ENCODE measurements at places on chromosomes 1 and 21. TPM values are rescaled to one million over a fixed set of nuclear protein-coding genes. Genes with fewer than 3 reads are reported as not detected.

DNA sequence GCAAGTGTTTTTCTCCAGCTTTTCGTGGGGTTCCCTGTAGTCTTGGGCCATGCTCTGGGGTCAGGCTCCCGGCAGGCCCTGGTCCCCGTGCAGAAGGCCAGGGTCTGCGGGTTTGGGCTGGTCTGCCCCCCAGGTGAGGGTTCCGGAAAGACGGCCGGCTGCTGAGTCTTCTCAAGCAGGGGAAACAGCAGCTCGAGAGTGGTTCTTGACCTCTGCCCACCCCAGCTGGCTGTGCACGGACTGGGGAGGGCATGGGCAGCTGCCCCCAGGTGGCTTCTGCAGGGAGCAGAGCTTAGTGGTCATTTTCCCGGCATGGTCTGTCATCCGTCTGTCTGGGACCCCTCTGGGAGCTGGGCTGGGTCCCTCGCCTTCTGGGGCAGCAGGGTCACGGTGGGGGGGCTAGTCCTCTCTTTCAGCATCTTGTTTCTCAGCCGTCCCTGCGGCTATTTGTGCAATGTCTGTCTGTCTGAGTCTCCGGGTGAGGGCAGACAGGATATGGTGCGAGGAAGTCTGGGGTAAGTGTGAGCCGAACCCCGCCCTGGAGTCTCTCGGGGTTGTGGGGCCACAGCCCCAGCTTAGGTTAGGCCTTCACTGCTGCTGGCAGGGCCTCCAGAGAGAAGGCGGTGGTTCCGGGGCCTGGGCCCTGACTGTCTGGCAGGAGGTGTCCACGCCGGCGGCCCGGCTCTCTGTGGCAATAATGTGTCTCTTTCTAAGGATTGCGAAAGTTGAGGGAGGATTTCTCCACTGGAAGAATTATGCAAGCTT lies 6.1 kb downstream of the SKI start:
- DNase-seq = peak; percentile 89

DNA sequence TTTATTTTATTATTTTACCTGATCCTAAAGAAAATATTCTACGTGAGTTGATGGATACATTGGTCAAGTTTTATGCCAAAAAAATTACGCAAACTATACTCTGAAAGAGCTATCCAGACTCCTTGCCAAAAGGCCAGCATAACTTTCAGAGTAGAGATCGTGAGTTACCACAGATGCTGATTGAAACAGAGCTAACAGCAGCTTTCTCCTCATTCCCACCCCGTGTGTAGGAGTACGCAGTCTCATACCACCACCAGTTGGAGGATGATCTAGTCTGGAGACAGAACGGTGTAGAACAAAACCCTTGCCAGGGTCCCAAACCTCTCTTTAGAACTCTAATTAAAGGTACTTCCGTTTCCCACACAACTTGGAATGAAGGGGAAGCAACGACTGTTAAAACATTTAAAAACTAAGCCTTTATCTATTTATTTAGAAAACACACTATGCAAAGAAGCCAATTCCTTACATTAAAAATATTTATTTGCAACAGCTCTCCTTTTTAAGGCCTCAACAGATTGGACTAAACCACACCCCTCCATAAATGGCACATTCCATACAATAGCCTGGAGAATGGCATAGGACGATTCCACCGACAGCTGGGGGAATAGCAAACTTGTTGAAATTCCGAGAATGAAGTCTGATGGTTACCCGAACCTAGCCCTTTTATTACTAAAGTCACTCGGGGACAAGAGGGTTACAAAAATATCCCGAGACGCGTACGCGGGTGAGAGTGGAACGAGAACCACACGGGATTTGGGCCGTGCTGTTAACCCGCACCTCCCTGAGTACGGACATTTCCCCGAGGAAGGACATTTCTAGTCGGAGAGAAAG lies 1.4 kb downstream of the NUCKS1 start:
- no peak for DNase-seq

DNA sequence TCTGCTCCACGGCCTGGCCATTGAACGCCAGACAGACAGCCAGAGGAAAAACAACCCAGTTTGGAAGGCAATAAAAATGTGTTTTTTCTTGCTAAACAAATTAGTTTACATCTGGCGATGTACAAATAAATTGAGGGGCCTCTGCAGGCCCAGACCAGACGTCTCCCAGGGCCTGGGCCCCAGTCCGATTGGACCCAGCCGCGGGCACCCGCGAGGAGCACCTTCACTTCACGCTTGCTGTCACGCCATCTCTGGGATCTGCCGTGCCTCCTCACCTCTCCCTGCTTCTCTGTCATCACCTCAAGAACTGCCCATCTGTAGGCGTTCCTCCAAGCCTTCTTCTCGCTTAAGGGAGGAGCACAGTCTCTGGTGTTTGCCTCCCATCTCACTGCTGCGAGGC lies 61.5 kb downstream of the GLIS1 start:
- no peak for DNase-seq

DNA sequence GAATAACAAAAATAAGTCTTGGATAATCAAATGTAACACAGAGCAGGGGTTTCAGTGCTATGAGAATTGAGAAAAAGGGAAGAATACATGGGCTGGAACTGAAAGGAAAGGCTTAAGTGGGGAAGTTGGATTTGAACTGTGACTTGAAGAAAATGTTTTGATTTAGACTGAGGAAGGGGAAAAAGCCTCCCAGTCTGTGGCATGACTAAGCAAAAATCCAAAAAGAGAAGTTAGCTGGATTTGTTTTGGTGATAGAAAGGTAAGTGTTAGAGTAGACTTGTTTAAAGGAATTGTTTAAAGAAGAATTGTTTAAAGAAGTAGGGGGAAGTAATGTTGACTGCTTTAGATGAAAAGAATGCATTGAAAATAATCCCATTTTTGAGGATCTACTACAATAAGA lies 46.0 kb downstream of the KCNK2 start:
- DNase-seq = no peak

GRCh38 chr1:177913762-177914540 lies 55.9 kb downstream of the SEC16B start:
- DNase-seq = no peak

- DNase-seq = no peak
These were observed 119.9 kb upstream of the POU3F1 start for GRCh38 chr1:38166461-38166860.

GRCh38 chr1:221315330-221315729 lies 426.6 kb downstream of the DUSP10 start:
- DNase-seq = no peak

- no peak for DNase-seq
These were observed 180.6 kb upstream of the JUN start for GRCh38 chr1:58964428-58964827.

Gene LCE1B
- not detected for total RNA-seq

Gene MMEL1
- total RNA-seq = 0.82 TPM

Gene PTPN22
- 0.44 TPM for total RNA-seq

Gene ETV3L
- total RNA-seq = not detected

Gene OTUD7B
- total RNA-seq = 23.8 TPM

Gene GLIS1
- 0.16 TPM for total RNA-seq

Gene SYT6
- total RNA-seq = not detected

Gene AMY2A
- not detected for total RNA-seq

Measured in left ventricle myocardium inferior (tissue), 1 donor.